ENCODE measurements at places on chromosomes 5 and 9.
A peak's percentile ranks its signal among the peaks of the same experiment; 100 is the strongest.

DNA sequence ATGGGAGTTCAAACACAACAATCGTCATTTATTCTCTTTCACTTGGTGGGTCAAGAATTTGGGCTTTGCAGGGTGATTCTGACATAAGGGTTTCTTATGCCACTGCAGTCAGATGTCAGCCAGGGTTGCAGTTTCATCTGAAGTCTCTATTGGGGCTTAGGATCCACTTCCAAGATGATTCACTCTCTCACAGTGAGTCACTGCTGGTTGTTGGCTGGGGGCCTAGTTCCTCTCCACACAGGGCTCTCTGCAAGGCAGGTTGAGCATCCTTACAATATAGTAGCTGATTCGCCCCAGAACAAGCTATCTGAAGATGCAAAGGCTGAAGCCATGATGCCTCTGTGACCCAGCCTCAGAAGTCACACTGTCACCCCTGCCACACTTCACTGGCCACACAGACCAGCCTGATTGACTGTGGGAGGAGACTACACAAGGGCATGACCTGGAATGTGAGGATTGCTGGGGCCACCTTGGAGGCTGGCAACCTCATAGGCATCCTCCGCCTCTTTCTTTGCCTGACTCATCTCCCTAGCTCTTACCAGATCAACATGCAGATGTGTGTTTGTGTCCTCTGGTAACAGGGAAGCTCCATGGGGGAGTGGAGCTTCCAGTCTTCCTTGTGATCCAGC lies 4.5 kb upstream of the CARD19 start:
- DNase-seq = peak; percentile 87

- no peak for DNase-seq
Measured at GRCh38 chr5:87876616-87877015, 392.0 kb downstream of the TMEM161B start.

- peak; percentile 47 for DNase-seq
Measured at GRCh38 chr5:122586351-122586750, 188.5 kb upstream of the SNX2 start.

DNA sequence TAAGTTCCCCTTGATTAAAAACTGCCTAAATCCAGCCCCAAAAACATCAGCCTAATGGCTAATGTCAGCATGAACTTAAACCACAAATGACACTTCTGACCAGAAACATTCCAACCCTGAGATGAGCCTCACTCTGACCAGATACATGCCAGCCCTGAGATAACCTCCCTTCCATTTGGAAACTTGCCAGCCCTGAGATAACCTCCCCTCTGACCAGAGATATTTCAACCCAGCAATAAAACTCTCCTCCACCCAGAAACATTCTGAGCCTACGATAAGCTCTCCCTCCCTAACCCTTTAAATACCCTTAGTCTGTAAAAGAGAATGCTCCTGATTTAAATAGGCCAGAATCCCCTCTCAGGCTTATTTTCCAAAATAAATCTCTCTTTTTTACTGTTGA lies 1035.7 kb upstream of the NUDT12 start:
- no peak for DNase-seq

GRCh38 chr9:123552530-123552929 lies 196.5 kb downstream of the CRB2 start:
- no peak for DNase-seq

DNA sequence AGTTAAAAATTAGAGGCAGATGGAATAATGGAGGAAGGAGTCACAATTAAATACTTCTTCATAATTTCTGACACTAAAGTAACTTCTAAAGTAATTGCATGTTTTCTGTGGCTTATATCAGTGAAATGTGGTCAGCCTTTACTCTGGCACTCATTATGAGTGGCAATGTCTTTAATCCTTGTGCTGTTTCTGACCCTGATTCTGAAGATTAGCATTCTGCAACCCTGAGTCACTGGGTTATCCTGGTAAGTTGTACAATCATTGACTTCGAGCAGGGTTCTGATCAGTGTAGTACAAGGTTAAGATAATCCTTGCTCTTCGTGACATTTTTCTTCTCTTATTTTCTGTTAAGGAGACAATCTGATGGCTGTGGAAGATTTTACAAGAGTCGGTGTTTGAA lies 379.4 kb upstream of the RORB start:
- no peak for DNase-seq

DNA sequence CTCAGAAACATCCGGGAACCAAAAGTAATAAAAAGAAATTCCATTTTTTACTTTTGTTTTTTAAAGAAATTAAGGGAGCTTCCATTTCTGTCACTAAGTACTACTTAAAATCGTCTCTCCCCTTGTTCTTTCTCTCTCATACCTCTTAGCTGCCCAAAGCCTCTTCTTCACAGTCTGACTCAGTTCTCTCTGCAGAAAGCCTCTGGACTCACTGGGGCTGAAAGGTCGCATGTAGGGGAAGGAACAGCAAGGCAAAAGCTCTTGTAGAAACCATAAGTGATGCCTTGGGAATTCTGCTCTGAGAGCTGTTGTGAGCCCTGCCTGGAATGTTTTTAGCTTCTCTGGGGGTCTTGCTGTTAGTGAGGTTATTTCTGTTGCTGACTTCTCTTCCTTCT lies 100.8 kb upstream of the RANBP3L start:
- no peak for DNase-seq

DNA sequence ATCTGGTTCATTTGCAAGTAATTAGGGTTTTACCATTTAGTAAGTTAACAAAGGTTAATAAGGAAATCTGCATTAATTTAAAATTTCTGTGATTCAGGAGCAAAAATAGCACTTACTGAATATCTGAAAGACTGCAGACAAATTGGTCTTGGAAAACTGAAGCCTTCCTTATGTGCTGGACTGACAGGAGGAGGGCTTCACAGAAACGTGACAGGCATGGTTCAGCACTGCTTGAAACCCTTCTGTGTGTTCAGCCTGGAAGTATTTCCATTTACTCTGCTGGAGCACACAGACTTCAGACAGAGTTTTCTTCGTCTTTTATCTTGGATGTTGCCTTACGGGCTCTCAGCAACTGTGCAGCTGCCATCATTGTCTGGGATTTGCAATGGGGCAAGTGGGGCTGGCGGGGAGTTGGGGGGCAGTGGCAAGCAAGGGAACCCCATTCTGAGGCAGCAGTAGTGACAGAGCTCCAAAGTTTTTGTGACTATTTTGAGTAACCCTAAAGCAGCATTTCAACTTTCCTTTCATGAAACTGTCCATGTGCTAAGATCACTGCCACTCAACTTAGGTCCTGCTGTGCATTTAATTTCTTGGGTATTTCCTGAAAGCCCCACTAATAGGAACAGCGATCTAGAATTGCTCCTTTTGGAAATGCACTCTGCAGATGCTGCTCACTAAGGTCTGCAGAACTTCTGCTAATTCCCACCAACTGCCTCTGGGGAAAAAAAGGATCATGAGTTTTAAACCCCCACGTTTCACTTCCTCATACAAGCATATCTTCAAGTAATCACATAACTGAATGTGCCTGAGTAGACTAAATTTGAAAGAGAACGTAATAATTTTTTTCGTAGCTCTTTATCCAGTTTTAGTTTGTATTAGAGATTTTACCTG lies 56.6 kb downstream of the KCNN2 start:
- DNase-seq = no peak

DNA sequence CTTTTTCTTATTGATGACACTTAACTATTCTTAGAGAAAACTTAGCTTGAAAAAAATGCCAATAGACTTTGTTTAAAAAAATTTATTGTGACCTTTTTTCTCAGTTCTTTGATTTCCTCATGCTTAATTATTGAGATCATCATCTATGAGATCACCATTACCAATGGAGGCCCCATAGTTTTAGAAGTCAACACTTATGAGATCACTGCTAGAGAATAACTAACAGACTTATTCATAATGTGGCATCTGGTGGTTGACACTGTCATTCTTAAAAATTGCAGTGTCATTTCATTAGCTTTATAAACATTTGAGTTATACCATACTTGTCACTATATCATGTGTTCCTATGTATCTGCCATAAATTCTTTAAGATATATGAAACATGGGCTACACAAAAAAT lies 14.9 kb upstream of the FEM1C start:
- peak; percentile 41 for DNase-seq

- DNase-seq = peak; percentile 61
Measured at GRCh38 chr5:136686192-136686872, 321.0 kb upstream of the TRPC7 start.

All from fibroblast of pulmonary artery (primary cell).